ENCODE measurements at places on chromosomes 16 and 17. TPM values are rescaled to one million over a fixed set of nuclear protein-coding genes. Genes with fewer than 3 reads are reported as not detected.
A peak's percentile ranks its signal among the peaks of the same experiment; 100 is the strongest.

- DNase-seq = peak; percentile 19
Measured at GRCh38 chr16:13036600-13036999, 135.2 kb downstream of the SHISA9 start.

DNA sequence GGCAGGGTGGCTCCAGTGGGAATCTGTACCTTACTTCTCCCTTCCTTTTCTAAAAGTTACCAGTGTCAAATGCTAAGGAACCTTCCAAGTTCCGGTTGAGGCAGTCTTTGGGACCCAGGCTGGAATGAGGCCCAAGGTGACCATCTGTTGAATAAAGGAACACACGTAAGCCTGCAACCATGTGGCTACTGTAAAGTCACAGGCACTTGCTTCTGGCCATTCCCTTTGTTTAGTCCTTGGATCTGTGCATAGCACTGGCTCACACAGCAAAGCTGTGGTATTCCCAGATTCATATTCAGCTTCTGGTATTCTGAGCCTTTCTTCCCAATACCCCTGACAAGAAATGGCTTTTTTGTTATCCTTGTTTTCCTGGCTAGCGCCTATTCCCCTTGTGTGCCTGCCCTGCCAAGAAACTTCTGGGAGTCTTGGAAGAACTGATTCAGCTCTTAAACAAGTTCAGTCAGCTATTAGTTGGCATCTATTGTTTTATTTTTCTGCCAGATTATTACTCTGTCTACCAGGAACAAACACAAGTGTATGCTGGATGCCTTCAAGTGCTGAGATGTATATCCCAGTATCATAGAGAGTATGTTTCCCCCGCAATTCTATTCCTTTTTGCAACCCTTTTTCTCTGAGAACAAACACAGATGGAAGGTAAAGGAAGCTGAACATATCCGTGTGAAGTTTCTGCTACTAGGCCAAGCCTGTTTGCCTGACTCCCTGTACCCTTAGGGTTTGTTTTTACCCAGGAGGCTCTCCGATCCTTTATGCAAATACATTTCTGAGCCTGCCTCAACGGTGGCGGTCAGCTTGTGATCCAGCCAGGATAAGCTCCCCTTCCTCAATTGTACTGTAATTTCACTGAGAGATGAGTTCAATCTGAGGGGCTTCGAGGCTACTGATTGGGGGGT lies 13.2 kb downstream of the TMEM238L start:
- DNase-seq = no peak

DNA sequence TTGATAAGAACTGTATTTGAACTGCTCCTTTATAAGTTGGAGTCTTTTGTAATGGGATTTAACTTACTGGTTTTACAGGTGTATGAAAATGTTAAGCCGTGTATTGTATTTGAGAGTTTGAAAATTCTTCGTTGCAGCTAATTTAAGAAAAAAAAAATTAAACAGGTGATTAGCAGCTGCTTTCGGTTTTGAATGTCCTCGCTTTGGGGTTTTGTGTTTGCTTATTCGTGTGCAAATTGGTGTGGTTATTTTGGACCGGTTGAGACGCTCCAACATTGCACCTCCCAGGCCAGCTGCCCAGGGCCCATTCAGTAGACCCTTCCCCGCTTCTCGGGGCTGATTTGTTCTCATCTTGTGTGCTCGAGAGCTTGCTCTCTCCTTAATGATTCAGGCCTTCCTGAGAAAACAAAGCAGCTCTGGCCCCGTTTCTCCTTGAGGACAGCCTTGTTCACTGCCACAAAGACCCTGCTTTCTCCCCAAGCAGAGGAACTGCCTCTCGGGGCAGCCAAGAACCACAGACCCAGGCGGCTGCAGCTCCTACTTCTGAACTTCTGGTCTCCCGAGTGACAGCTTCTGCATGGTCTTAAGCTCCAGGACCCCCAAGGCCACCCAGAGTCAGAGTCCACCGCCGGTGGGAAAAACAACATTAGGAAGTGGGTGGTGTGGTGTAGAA lies 100.5 kb downstream of the MSI2 start:
- no peak for DNase-seq

DNA sequence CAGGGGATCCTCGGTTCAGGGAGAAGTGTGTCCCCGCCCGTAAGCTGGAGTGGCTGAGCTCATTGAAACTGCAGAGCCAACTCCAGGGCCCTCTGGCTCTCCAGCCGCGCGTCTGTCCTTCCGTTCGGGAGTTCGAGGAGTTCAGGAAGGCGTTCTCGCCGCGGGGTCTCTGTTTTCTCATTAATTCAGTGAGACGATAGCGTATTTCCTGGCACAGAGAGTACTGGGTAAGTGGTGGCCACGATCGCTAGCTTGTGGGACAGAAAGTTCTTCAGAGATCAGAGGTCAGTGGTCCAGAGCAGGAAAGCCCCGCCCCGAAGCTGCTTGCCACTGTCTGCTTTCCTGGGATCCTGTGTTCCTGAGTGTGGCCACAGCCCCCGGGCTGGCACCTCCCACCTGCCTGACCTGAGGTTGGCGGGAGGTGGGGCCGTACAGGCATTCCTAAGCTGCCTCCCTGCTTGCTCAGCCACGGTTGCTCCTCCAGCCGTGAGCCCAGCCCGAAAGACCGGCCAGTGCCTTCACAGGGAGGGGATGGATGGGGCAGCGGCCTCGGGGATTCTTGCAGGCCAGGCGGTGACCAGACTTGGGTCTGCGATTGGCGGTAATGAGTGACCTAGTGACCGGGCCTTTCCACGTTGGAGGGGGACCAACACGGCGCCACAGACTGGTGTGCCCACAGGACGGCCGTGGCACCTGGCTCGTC lies 8.9 kb downstream of the BAIAP2 start:
- no peak for DNase-seq

DNA sequence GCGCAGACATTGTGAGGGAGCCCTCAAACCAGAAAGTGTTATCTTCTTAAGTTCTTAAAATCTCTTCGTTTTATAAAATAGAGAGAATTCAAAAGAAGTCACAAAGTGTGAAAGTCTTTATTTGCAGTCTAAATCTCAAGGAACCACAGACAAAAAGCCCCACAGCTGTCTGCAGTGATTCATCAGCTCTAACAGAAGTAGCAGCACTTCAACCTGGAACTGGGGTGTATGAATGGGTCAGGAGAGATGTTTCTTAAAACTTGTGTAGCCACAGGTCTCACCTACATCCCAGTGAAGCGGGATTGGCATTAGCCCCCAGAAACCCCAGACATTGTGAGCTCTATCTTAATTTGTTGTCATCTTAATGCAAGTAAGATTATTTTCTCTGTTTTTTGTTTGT lies 61.1 kb downstream of the CDYL2 start:
- DNase-seq = no peak

GRCh38 chr16:79714440-79714839 lies 113.9 kb upstream of the MAF start:
- DNase-seq = no peak

GRCh38 chr17:30132615-30133014 lies 16.0 kb downstream of the NSRP1 start:
- DNase-seq = no peak

The KRTAP9-2 gene
- polyA plus RNA-seq = not detected

DNA sequence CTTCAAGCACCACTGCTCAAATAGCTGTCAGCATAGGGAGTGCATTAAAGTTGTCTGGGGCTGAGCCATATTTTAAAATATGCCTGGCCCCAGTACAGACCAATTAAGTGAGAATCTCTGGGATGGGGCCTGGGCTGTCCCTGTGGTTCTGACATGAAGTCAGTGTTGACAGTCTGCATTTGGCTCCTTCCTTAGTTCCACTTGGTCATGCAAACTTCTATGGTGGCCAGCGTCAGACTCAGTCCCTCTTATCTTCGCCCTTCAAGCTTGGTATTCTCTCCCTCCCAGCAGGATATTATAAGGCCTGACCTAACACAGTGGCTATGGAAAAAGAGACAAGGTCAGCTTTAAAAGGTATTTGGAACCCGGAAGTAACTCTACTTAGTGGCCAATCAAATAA lies 177.2 kb downstream of the PMP22 start:
- no peak for DNase-seq

GRCh38 chr17:58043221-58044181 lies 36.5 kb upstream of the SRSF1 start:
- DNase-seq = no peak

The PIRT gene
- polyA plus RNA-seq = 0.07 TPM

The CA10 gene
- polyA plus RNA-seq = not detected

- no peak for DNase-seq
Measured at GRCh38 chr17:5675625-5676421, 91.5 kb upstream of the NLRP1 start.

- DNase-seq = peak; percentile 55
Measured at GRCh38 chr16:8928467-8928957, 35.2 kb downstream of the USP7 start.

DNA sequence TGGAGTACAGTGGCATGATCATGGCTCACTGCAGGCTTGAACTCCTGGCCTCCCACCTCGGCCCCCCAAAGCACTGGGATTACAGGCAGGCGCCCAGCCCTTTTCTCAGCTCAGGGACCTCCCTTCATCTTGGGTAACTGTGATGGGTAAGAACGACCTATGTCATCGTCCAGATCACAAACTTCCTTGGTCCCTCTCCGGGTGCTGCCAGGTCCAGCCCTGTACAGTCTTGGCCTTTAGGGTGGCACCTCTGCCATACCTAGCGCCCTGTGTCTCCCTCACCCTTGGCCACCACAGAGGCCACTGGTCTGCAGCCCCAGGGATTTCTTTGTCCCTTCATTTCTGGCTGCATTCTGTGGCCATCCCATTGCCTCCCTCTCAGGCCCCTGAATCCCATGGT lies 29.7 kb upstream of the ZFP90 start:
- DNase-seq = no peak

- no peak for DNase-seq
Measured at GRCh38 chr16:70561623-70562022, 38.0 kb downstream of the SF3B3 start.

DNA sequence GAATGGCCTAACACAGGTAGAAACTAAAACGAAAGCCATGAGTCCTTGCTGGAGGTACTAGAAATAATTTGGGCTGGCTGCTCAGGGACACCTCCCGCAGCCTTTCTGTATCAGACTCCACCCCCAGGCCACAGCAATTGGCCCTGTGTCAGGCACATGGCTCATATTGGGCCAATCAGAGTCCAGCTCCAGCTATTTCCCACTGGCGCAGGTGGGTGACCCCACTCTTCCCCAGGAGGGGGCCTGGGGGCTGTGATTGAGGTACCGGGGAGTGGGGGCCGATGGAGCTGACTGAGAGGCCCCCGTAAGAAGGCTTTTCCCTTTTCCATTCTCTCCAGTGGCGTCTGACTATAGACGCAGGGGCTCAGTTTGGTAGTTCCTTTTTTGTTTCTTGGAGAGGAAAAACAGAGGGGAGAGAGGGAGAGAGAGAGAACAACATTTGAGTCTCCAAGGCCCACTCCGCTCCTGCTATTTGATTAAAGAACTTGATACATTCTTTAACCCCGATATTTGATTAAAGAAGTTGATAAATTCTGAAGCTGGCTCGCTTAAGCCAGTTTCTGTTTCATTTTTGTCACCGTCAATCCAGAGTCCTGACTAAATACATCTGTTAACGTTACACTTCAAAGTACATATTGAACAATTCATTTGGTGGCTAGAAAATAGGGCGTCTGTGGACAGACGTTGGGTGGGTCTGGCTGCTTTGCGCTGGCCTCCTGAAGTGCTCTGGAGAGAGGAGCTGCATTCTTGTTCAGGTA lies 26.3 kb downstream of the FOXL1 start:
- no peak for DNase-seq

The CA5A gene
- 0.34 TPM for polyA plus RNA-seq

The PROCA1 gene
- polyA plus RNA-seq = 7.1 TPM

The OTOP3 gene
- not detected for polyA plus RNA-seq

DNA sequence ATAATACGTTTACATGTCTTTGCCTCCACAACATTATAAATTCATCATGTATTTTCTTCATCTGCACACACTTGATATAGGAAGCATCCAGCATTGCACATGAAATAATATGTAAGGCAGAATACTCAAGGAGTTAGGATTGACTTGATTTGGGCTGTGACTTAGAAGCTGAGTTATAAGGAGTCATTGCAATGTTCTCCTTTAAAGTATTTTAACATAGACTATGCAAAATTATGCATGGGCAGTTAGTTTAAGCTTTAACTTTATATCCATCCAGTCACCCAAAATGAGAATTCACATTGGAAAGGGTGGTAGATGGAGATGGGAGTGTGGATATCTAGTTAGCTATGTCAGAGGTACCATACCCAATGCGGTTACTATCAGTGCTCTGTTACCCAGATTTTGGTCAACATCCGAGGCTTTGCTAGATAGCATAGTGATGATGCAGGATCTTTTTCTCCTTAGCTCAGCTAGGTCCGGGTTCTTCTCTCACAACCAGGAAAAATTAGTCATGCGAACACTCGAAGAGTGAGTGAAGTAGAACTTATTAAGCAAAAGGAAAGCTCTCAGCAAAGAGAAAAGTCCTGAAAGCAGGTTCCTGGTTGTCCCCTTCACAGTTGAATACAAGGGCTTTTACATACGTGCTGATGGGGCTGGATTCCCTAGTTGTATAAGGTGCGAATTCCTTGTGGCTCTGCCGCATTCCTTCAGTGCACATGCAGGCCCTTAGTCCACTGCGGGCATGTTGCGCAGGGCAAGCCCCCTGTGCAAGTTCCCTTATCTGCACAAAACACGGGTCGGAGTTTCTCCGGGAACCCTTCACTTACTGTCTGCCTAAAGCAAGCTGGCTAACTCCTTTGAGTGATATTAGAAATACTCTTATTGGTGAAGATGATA lies 73.1 kb upstream of the FAM20A start:
- no peak for DNase-seq

- no peak for DNase-seq
Measured at GRCh38 chr16:79301051-79301450, 299.5 kb downstream of the MAF start.

GRCh38 chr17:3708366-3708765 lies 12.4 kb upstream of the P2RX5 start:
- DNase-seq = peak; percentile 40

- no peak for DNase-seq
Measured at GRCh38 chr17:17491546-17491988, 4.6 kb downstream of the RASD1 start.

The GNGT2 gene
- polyA plus RNA-seq = 2.9 TPM

GRCh38 chr17:82320956-82321927 lies 3.8 kb upstream of the CD7 start:
- DNase-seq = no peak

The GRN gene
- polyA plus RNA-seq = 210 TPM

DNA sequence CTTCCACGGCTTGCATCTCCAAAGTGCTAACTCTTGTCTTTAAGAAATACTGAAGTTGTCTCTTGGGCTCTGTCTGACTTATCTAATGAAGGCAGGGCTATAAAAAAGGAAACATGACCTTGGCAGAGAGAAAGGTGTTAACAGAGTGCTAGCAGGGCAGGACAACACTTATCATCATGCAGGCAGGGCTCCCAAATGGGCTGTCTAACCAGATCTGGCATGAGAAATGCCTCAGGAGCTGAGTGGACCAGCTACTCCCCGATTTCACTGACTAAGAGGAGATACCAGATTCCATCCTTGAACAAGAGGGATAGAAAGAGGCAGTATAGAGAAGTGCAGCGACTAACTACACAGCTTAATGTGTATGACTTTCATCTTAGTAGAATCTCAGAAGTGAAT lies 32.6 kb downstream of the PMP22 start:
- no peak for DNase-seq

Data from right lung (tissue), 10 donors.